ENCODE measurements at places on chromosomes 1 and 21.

- no peak for DNase-seq
These were observed 102.4 kb downstream of the FMN2 start for GRCh38 chr1:240194120-240194519.

DNA sequence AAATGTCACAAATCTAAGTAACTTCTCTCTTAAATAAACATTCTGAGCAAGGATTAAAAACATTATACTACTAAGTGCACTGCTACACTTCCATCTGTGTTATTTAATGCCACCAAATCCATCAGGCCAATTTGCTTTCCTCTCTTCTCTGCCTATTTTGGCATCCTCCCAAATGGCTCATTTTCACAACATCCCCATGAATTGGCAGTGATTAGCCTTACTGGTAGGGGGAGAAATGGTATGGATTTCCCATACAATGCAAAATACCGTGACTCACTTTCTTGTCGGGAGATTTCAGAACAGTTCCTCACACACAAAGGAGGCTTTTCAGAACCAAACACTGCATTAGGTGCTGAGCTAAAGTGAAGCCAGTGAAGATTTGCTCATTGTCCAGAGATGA, 195.7 kb downstream of the MIS18A start:
- no peak for DNase-seq

DNA sequence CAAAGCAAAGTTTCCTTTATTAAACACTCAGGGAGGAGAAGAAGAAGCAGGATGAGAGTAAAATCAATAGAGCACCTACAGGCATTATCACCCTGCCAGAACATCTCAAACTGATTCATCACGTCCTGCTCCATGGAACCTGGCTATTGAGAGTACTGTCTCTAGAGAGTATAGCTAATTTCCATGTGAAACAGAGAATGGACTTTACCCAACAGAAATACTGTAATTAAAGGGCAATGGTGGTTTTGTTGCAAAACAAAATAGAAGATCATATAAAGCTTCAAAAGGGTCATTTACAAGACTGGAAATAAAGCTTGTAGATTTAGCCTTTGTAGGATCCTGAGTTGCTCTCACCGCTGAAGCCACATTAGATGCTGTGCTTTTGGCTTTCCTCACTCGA, 69.3 kb downstream of the XCL1 start:
- no peak for DNase-seq

DNA sequence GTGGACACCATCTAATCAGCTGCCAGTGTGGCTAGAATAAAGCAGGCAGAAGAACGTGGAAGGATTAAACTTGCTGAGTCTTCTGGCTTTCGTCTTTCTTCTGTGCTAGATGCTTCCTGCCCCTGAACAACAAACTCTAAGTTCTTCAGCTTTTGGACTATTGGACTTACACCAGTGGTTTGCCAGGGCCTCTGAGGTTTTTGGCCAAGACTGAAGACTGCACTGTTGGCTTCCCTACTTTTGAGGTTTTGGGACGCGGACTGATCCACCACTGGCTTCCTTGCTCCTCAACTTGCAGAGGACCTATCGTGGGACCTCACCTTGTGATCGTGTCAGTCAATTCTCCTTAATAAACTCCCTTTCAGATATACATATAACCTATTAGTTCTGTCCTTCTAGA, 696.1 kb upstream of the NCAM2 start:
- DNase-seq: no peak

GRCh38 chr1:31732343-31732742, 28.5 kb upstream of the COL16A1 start:
- DNase-seq: no peak

GRCh38 chr1:29331729-29332128, 95.4 kb downstream of the PTPRU start:
- no peak for DNase-seq

DNA sequence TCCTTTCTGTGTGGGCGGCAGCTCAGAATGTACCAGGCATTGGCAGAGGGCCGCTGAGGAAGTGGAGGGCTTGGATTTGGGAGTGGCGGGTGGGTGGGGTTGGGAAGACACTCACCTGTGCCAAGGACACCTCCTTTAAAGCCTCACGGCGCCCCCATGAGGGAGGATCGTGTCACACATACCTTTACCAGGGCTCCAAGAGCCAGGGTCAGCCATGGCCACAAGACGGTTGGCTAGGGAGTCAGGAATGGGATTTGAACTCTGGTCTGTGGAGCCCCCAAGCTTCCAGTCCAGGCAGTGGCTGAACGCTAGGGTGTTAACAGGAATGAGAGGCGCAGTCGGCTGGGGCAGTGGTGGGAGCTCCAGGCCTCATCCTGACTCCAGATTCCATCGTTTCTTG, 4.6 kb downstream of the NBL1 start:
- DNase-seq: no peak

GRCh38 chr1:61825393-61825792, 83.1 kb downstream of the PATJ start:
- DNase-seq: no peak

- peak; percentile 20 for DNase-seq
These were observed 79.3 kb downstream of the SH3BGR start for GRCh38 chr21:39531064-39531463.

DNA sequence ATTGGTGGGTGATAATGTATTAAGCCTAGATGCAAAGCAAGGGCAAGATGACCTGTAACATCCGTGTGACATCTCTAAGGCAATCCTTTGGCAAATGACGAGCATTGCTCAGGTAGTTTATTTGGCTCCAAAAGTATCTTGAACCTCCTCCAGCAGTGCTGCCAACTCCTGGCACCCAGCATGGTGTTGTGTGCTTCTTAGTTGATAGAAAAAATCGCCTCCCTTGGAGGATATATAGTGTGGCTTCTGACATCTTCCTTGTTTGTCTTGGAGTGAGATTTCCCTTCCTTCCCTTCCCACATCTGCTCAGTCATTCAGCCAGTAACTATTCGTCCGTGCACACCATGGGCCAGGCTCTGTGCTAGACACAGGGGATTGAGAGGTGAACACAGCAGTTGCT, 121.8 kb downstream of the TOMM20 start:
- DNase-seq: no peak

DNA sequence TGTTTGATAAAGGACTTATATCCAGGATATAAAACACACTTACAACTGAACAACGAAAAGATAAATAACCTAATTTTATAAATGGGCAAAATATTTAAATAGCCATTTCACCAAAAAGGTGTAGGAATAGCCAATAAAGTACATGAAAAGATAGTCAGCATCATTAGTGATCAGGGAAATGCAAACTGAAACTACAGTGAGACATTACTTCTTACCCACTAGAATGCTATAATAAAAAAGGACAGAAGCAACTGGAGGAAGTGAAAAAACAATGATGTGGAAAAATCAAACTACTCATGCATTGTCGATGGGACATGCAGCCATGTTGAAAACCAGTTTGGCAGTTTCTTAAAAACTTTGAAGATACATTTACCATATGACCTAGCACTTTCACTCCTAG, 43.4 kb upstream of the HSD3B1 start:
- DNase-seq: no peak

- DNase-seq: no peak
These were observed 274.8 kb upstream of the RUNX1 start for GRCh38 chr21:35323947-35324346.

GRCh38 chr1:19596065-19596713, 47.9 kb upstream of the NBL1 start:
- DNase-seq: no peak

Data from nephron progenitor cell (in vitro differentiated cells).